ENCODE measurements at places on chromosomes 12 and 14. TPM values are rescaled to one million over a fixed set of nuclear protein-coding genes. Genes with fewer than 3 reads are reported as not detected.

DNA sequence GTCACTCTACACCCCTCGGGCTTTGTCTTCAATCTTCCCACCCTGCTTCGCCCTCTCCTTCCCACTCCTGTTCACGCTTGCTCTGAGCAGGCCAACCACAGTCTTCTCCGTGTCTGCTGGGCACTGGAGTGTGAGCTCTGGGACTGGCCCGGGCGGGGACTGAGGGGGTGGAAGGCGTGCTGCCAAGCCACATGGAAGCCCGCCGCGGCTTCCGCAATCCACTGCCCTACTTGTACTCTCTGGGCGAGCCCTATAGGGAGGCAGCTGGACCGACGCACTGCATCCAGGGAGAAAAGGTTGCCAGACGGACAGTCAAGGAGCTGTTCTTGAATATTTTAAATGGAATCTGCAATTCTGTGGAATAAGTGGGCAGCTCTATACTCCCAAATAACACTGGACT is 24.8 kb downstream of the GOLGA3 start:
- no peaks in the 10 kb centered on the region for H3K27me3 ChIP-seq
- no peak for DNase-seq
- no peak overlapping the region for H3K4me3 ChIP-seq
- peaks cover 26% of the 10 kb centered on the region for H3K36me3 ChIP-seq

DNA sequence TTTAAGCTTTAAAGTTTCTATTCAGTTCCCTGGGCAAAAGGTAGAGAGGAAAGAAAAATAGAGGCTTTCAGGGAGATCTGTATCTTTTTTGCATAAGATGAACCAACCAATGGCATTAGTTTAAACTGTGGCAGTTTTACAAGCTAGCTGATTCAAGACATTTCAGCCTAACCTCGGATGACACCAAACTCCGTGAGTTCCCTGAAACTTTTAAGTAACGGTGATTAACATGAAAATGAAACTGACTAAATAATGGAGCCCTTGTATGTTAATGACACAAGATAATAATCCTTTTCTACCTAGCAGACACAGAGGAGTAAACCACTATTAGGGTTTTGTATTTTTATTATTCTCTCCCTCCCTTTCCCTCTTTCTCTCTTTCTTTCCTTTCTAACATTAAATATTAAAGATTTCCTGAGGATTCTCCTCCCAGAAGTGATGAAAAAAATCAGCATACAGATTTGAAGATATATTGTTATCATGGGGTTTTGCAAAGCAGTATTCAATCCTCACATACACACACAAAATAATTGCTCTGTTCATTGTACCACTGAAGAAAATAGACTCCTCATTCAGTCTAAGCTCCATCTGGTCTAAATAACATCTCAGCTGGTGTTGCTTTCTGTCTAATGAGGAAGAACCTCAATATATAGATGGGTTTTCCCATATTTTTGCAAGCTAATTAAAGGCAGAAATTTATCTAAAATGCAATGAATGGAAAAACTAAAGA is 483.8 kb downstream of the NOVA1 start:
- no peaks in the 10 kb centered on the region for H3K27me3 ChIP-seq
- H3K4me3 ChIP-seq, result no peak overlapping the region
- no peak overlapping the region for H3K27ac ChIP-seq

- DNase-seq, result no peak
- no peaks in the 10 kb centered on the region for H3K4me1 ChIP-seq
- H3K4me3 ChIP-seq, result peak overlapping the region; percentile 84
- H3K27me3 ChIP-seq, result no peaks in the 10 kb centered on the region
- no peak overlapping the region for H3K27ac ChIP-seq
Observed at GRCh38 chr12:116532986-116533342, 26.2 kb upstream of the MAP1LC3B2 start.

- no peak for DNase-seq
- no peaks in the 10 kb centered on the region for H3K36me3 ChIP-seq
- peaks cover 7% of the 10 kb centered on the region for H3K4me1 ChIP-seq
Observed at GRCh38 chr12:20211981-20212421, 156.3 kb upstream of the PDE3A start.

DNA sequence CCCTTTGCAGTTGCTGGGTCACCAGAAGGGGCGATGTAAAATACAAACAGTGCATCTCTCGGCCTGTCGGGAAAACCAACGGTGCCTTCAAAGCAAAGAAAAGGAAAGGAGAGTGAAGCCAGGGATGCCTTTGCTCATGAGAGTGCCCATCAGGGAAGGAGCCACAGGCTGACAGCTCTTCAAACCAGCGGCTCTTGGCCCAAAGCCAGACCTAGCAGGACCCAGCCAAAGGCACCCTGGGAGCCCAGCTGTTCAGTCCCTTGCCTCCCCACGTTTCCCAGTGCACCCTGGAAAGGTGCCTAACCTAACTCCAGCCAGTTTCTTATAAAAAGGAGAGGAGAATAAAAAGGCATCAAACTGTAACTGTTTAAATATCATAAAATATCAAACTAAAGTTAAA is 29.2 kb downstream of the PRMT8 start:
- DNase-seq, result no peak
- H3K4me1 ChIP-seq, result peaks cover 4% of the 10 kb centered on the region
- no peaks in the 10 kb centered on the region for H3K36me3 ChIP-seq

GRCh38 chr12:30926243-30927221 is at the start of gene TSPAN11:
Gene TSPAN11 (plus strand): TSS chr12:30926748. CDS start chr12:30953992, 27,244 bp downstream.
- DNase-seq, result peak; percentile 27
- H3K36me3 ChIP-seq, result no peaks in the 10 kb centered on the region
- H3K4me3 ChIP-seq, result peak within 1 kb of the TSS; percentile 43
- H3K27me3 ChIP-seq, result peaks cover 33% of the 10 kb centered on the region

GRCh38 chr14:103594265-103594664 is 31.5 kb downstream of the COA8 start:
- no peak overlapping the region for H3K27ac ChIP-seq
- H3K4me3 ChIP-seq, result no peak overlapping the region
- H3K4me1 ChIP-seq, result no peaks in the 10 kb centered on the region
- DNase-seq, result no peak

DNA sequence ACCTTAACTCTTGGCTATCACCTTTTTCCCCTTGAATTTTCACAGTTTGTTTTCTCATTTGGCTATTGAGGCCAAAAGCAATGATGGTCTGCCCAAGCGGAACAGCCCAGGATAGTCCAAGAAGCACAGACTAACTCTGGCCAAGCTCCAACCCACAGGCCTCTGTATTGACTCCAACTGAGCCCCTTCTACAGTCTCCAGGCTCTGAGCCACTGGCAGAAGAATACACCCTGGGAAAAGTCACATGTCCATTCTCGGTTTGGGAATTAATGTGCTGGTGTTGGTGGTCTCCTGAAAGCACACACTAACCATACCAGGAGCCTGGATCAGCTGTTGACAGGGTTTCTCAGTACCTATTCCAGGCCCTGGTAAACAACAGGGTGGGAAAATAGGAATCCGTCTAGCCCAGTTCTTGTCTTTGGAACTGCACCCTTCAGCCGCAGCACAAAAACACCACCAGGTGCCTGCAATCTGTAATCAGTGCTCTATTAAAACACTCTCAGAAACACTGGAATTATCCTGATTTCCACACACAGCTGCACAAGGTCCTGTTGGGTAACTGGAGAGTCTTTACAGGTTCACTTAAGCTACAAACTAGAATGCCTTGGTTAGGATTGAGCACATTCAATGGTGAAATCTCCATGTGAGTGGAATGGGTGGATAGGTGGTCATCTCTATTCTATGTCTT is 63.6 kb downstream of the STXBP6 start:
- H3K27ac ChIP-seq, result no peak overlapping the region
- no peak for DNase-seq

- H3K4me1 ChIP-seq, result no peaks in the 10 kb centered on the region
- H3K4me3 ChIP-seq, result no peak overlapping the region
- no peak for DNase-seq
- H3K36me3 ChIP-seq, result no peaks in the 10 kb centered on the region
- H3K27me3 ChIP-seq, result no peaks in the 10 kb centered on the region
Observed at GRCh38 chr14:31241450-31242114, 34.0 kb upstream of the HECTD1 start.

DNA sequence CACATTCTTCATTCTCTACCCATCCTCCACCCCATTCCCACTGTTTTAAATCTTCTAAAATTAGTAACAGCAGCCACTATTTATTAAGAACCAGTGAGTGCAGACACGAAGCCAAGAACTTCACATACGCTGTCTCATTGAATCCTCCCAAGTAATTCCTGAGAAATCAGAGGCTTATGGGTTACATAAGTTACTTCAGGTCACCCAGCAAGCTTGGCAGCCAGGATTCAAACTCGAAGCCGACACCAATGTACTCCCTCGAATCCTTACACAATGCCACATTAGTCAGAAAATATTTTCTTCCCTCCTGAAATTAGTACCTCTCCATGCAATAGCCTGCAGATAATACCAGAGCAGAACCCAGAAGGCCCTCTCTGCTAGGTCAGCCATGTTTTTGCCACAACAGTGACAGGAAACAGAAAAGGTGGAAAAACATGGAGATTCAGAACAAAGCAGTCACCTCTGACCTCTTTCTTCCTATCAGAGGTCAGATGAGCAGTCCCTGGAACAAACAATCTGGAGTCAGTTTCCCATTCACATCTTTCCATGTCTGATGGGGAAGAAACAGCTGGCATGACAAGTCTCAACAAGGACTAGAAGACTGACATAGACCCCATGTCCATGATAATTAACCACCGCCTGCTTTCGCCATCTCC is 16.4 kb downstream of the NID2 start:
- H3K36me3 ChIP-seq, result no peaks in the 10 kb centered on the region
- no peaks in the 10 kb centered on the region for H3K27me3 ChIP-seq
- DNase-seq, result no peak
- no peak overlapping the region for H3K4me3 ChIP-seq
- H3K27ac ChIP-seq, result no peak overlapping the region
- no peaks in the 10 kb centered on the region for H3K4me1 ChIP-seq

DNA sequence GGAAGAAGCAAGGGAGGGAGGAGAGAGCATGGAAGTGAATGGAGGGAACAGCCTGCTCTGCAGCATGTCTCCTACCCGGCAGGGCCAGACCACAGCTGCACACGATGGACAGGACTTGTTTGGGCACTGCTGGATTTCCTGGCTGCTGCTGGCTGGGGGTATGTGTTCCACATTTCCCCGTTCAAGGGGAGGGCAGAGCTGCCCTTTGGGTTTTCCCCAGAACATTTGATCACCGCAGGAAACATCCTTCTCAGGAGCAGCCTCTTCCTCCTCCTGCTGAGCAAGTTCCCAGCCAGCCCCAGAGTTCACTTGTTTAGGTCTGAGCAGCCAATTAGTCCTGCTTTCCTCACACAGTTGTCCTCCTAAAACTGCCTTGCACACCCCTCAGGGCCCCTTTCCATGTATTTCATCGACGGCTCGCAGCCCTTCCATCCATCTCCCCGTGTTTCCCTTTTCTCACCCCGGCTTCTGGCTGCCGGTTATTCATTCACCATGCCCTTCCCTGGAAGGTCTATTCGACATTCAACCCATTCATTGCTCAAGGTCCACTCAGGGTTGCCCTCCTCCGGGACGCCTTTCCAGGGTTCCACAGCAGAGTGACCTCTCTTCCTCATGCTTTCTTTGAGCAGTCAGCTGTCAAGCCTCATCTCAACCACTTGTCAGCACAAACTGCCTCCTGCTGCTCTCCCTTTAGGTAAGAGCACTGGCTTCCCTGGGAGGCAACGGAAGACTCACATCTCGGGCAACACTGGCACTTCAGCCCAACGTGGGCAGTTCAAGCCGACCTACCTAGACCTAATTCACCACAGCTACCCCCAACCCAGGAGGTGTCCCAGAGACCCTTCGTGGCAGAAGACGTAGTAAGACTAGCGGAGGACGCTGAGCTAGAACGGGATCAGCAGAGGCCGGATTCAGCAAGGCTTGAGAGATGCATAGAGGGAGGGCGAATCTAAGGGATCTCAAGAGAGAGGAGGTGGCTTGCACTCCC is 20.1 kb upstream of the ANO2 start:
- H3K4me1 ChIP-seq, result peaks cover 11% of the 10 kb centered on the region
- no peak overlapping the region for H3K4me3 ChIP-seq
- H3K36me3 ChIP-seq, result no peaks in the 10 kb centered on the region
- no peak overlapping the region for H3K27ac ChIP-seq
- DNase-seq, result no peak

GRCh38 chr12:27902651-27903050 is 69.9 kb downstream of the PTHLH start:
- no peak overlapping the region for H3K27ac ChIP-seq
- no peak overlapping the region for H3K4me3 ChIP-seq

GRCh38 chr14:82796086-82796485 is 1262.4 kb upstream of the SEL1L start:
- no peak overlapping the region for H3K4me3 ChIP-seq
- H3K27ac ChIP-seq, result no peak overlapping the region
- no peaks in the 10 kb centered on the region for H3K27me3 ChIP-seq
- H3K36me3 ChIP-seq, result no peaks in the 10 kb centered on the region
- H3K4me1 ChIP-seq, result no peaks in the 10 kb centered on the region
- no peak for DNase-seq

GARIN6 gene
- not detected for polyA plus RNA-seq

GALNT16 gene
- 5.9 TPM for polyA plus RNA-seq

NPAS3 gene
- polyA plus RNA-seq, result 0.14 TPM

RFX4 gene
- polyA plus RNA-seq, result 0.05 TPM

CLEC4A gene
- 0.44 TPM for polyA plus RNA-seq
